Activated naive CD4-positive, alpha-beta T cell treated with anti-CD3 and anti-CD28 coated beads for 36 hours (primary cell): ENCODE measurements at places on chromosomes 4 and X.

GRCh38 chrX:6187256-6187655 lies 41.4 kb downstream of the NLGN4X start:
- no peak for DNase-seq
- no peak overlapping the region for H3K4me3 ChIP-seq
- no peaks in the 10 kb centered on the region for H3K36me3 ChIP-seq
- H3K4me1 ChIP-seq: no peaks in the 10 kb centered on the region

- no peaks in the 10 kb centered on the region for H3K36me3 ChIP-seq
- no peak for DNase-seq
- no peaks in the 10 kb centered on the region for H3K27me3 ChIP-seq
These were observed 28.8 kb downstream of the COL4A5 start for GRCh38 chrX:108468486-108468885.

GRCh38 chr4:99968330-99968729 lies 18.3 kb upstream of the H2AZ1 start:
- peaks cover 17% of the 10 kb centered on the region for H3K4me1 ChIP-seq
- H3K36me3 ChIP-seq: no peaks in the 10 kb centered on the region
- no peak for DNase-seq
- H3K4me3 ChIP-seq: no peak overlapping the region

GRCh38 chr4:52256522-52256921 lies 205.4 kb downstream of the SPATA18 start:
- no peak overlapping the region for H3K4me3 ChIP-seq
- H3K36me3 ChIP-seq: no peaks in the 10 kb centered on the region
- no peaks in the 10 kb centered on the region for H3K27me3 ChIP-seq
- DNase-seq: no peak
- H3K4me1 ChIP-seq: no peaks in the 10 kb centered on the region

DNA sequence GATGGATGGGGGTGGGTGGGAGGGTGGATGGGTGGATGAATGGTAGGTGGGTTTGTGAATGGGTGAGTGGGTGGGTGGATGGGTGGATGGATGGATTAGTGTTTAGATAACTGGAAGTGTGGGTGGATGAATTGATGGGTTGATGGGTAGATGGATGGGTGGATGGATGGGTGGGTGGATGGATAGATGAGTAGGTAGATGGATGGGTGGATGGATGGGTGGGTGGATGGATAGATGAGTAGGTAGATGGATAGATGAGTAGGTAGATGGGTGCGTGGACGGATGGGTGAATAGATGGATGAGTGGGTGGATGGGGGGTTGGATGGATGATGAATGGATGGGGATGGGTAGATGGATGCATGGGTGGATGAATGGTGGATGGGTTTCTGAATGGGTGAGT lies 20.3 kb upstream of the ASMTL start:
- no peak for DNase-seq
- no peak overlapping the region for H3K4me3 ChIP-seq
- peaks cover 57% of the 10 kb centered on the region for H3K4me1 ChIP-seq
- H3K27ac ChIP-seq: no peak overlapping the region
- H3K27me3 ChIP-seq: no peaks in the 10 kb centered on the region

- no peaks in the 10 kb centered on the region for H3K27me3 ChIP-seq
- no peaks in the 10 kb centered on the region for H3K4me1 ChIP-seq
- H3K4me3 ChIP-seq: no peak overlapping the region
- no peaks in the 10 kb centered on the region for H3K36me3 ChIP-seq
- H3K27ac ChIP-seq: no peak overlapping the region
- no peak for DNase-seq
These were observed 453.1 kb upstream of the KLHL4 start for GRCh38 chrX:87064502-87064901.

- H3K4me1 ChIP-seq: peaks cover 1% of the 10 kb centered on the region
- peaks cover 11% of the 10 kb centered on the region for H3K36me3 ChIP-seq
- no peak overlapping the region for H3K4me3 ChIP-seq
- H3K27me3 ChIP-seq: no peaks in the 10 kb centered on the region
- no peak overlapping the region for H3K27ac ChIP-seq
These were observed 30.6 kb downstream of the HERC6 start for GRCh38 chr4:88409206-88409605.

GRCh38 chr4:57065730-57066482 lies 44.3 kb downstream of the IGFBP7 start:
- no peak overlapping the region for H3K27ac ChIP-seq
- no peaks in the 10 kb centered on the region for H3K36me3 ChIP-seq
- peaks cover under 1% of the 10 kb centered on the region for H3K27me3 ChIP-seq

GRCh38 chrX:139049465-139049864 lies 337.9 kb upstream of the FGF13 start:
- H3K4me3 ChIP-seq: no peak overlapping the region
- no peak overlapping the region for H3K27ac ChIP-seq
- DNase-seq: no peak
